Left renal cortex interstitium (tissue), 4 donors: ENCODE measurements at places on chromosomes 1 and 21.

DNA sequence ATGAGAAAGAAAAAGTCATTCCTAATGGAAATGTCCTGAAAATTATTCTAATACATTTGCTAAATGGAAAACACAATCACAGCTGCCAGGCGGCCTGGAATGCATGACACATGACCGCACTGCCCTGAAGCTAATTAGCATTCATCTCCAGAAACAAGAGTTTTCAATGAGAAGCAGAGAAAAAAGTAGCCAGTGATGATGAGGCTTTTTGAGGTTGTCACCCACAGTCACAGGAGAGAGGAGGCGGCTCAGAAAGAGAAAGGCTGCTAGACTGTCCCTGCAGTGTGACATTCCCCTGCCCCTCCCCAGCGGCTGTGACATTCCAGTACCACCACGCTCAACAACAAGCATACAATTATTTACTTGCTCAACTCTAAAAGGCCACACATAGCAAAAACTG lies 122.9 kb upstream of the KRTAP19-8 start:
- no peak for DNase-seq

- DNase-seq, result no peak
Measured at GRCh38 chr1:111052246-111052645, 87.6 kb downstream of the DRAM2 start.

- DNase-seq, result no peak
Measured at GRCh38 chr1:207997486-207998268, 86.8 kb upstream of the CD34 start.

- no peak for DNase-seq
Measured at GRCh38 chr1:193434319-193434718, 247.9 kb upstream of the B3GALT2 start.

DNA sequence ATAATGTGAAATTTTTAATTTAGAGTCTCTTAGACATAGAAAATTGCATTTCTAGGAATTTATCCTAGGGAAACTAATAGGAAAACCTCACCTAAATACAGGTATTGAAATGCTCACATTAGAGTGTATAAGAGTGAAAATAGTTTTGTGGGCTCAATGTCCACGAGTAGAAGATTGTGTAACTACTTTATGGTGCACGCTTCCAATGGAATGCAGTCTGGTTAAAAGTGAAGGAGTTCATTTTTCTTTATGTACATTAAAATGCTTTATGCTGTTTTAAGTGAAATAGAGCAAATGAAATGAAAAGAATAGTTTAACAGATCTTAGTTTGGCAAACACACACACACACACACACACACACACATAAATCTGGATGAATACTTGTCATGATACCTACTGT lies 278.2 kb downstream of the USP25 start:
- DNase-seq, result no peak

- no peak for DNase-seq
Measured at GRCh38 chr1:17696417-17697301, 58.5 kb upstream of the ACTL8 start.

- DNase-seq, result no peak
Measured at GRCh38 chr1:94578856-94579255, 37.3 kb upstream of the F3 start.

DNA sequence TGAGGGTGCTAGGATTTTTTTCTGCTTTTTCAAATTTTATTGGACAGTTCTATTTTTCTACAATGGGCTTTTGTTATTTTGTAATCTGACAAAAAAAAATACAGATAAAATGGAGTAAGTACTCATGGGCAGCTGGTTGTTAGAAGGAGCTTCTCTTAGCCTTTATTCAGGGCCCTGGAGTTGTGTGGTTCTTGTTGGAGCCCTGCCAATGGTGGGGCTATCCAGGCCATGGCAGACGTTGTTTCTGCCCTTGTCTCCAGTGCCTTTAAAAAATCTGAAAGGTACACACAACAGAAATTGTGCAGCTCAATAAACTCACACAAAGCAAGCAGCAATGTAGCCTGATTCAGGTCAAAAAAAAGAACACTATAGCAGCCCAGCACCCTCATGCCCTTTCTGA lies 153.5 kb upstream of the GALNT2 start:
- no peak for DNase-seq

GRCh38 chr1:226943156-226943555 lies 3.1 kb downstream of the COQ8A start:
- no peak for DNase-seq
